ENCODE measurements at places on chromosomes 6 and 20. TPM values are rescaled to one million over a fixed set of nuclear protein-coding genes. Genes with fewer than 3 reads are reported as not detected.

GRCh38 chr6:27865850-27866356 lies 46.3 kb downstream of the OR2B2 start:
- ATAC-seq: peak; percentile 25

DNA sequence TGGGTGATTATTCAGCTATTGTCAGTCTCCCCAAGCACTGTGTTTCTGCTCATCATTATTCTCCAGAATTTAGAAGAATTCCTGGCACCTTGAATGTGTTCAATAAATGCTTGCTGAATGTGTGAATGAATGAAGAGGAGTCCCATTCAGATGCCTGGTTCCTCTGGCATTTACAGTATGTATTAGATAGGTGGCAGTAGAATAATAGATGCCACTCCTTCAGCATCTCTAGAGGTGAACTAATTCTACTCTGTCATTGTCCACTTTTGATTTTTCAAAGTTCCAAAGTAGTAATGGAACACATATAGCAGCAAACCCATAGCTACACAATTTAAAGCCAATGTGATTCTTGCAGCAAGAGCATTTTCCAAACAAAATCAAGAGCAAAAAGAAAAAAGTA lies 118.9 kb upstream of the CEP162 start:
- no peak for ATAC-seq

DNA sequence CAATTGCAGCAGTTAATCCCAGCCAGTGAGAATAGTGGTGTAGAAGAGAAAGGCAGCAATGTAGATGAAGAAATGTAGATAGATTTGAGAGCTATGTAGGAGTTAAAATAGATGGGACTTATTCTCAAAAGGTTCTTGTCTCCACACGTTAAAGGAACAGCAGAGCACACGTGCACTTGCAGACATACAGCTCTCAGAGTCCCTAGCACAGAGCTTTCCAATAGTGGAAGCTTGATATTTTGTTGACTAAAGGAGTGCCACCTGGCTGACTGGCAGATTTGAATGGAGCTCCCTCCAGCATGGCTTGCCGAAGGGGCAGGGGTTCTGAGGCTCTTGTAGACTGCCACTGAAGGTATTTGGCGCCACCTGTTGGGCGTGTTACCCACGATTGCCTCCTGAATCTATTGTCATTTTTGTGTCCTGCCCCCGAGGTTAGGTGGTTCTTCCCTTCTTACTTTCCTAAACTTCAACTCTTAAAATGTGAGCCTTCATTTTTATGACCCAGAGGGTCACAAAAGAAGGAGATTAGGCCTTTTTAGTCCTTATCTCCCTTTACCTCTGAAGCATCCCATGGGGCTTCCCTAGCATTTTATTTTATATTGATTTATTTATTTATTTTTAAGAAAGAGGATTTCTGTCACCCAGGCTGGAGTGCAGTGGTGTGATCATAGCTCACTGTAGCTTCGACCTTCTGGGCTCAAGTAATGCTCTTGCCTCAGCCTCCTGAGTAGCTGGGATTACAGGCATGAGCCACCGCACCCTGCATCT lies 16.4 kb downstream of the BRD2 start:
- peak; percentile 76 for ATAC-seq

Gene EDN1
- total RNA-seq: 0.76 TPM

Gene LRRC1
- 21.9 TPM for total RNA-seq

Gene ZC2HC1B
- not detected for total RNA-seq

Gene HSF2
- total RNA-seq: 4.7 TPM

Gene C20orf144
- total RNA-seq: not detected

Gene RAD21L1
- total RNA-seq: not detected

Gene GMPR
- 0.80 TPM for total RNA-seq
